Body of pancreas (tissue), 4 donors: ENCODE measurements at places on chromosomes 7 and 10. TPM values are rescaled to one million over a fixed set of nuclear protein-coding genes. Genes with fewer than 3 reads are reported as not detected.

DNA sequence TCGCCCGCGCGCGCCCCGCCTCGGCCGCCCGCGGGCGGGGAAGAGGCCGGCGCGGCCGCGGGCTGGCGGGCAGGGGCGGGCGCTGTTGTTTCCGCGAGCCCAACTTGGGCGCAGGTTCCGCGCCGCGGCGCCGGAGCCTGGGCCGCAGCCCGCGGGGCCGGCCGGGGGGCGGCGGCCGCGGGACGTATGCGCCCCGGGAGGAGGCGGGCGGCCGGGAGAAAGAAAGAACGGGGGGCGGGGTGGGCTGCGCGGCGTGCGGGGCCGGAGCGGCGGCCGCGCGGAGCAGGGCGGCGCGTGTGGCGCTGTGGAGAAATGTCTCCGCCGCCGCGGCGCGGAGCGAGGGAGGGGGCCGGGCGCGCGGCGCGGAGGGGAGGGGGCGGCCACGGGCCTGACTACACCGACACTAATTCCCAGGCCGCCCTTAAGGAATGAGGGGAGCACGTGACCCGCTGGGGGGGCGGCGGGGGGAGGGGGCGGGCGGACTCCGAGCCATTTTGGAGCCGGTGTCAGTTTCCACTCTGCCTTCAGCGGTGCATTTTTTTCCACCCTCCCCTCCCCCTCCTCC is at the start of gene BMI1:
Gene BMI1 (plus strand): TSS at position 509 of the 565 bp plus-strand sequence. CDS start 5,351 bp downstream, outside the sequence.
- DNase-seq: peak; percentile 78

DNA sequence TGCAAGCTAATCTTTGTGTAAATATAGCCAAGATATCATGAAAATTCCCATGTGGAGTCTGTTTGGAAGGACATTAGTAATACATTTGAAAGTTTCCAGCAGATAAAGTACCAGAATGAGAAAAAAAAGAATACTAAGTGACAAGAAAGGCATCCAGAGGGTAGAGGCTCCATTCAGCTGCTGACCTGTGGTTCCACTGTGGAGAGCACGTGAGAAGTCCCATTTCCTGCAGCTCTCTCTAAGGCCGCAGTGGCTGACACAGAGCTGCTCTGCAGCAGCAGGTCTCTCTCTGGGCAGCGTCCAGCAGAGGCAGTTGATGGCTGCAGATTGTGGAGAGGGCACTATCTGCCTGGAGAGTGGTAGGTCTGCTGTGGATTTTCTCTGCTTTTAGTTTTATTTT is 100.1 kb upstream of the TMEM72 start:
- DNase-seq: peak; percentile 53

DNA sequence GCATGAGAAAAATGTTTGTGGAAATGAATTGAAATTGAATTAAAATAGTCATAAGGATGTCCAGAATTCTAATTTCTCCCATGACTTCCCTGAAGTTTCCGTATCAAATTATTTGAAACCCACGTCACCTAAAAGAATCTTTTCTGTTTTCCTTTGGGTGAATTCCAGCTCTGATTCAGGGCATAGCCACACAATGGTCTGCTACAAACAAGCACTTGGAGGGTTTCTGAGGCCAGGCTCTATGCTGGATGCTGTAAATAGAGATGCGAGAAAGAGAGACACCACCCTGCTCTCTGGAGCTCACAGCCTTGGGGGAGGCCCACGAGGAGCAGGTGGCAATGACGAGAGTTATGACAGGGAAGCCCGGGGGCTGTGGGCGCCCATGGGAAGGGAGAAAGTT is 33.6 kb downstream of the GHRHR start:
- DNase-seq: no peak

- DNase-seq: no peak
Measured at GRCh38 chr10:103049237-103049636, 131.1 kb downstream of the CNNM2 start.

- no peak for DNase-seq
Measured at GRCh38 chr7:124411796-124412195, 353.8 kb downstream of the GPR37 start.

DNA sequence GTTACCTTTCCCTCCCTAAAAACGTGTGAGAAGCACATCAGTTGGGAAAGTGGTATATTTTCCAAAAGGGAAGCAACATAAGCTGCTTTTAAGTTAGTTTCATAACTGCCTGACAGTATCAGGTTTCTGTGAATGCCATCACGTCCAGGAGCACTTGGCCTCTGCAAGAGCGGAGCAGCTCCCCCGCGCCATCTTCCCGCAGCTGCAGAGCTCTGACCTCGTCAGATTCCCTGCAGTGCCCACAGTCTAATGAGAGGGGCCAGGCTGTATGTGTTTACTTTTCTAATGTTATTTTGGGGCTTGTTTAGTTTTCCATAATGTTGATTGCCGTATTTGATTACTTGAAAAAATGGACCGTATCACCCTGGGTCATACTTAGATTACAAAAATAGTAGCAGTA is 74.2 kb downstream of the MGMT start:
- DNase-seq: no peak

GRCh38 chr7:94436700-94437099 is 42.0 kb downstream of the COL1A2 start:
- DNase-seq: no peak

- no peak for DNase-seq
Measured at GRCh38 chr7:132343199-132343598, 233.1 kb downstream of the PLXNA4 start.

DNA sequence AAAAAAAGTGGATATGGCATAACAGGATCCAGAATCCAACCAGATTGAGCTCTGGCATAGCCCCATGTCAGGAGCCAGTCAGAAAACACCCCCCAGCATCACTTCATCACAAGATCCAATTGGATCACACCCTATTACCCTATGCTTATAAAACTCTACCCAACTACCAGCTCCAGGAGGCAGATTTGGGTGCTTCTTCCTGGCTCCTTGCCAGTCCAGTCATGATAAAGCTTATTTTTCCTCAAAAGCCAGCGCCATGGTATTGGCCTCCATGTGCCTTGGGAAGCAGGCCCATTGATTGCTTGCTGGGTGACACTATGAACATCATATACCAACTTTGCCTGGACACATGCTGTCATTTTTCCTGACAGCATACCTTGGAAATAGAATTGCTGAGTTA is 281.4 kb upstream of the MKLN1 start:
- DNase-seq: no peak

DNA sequence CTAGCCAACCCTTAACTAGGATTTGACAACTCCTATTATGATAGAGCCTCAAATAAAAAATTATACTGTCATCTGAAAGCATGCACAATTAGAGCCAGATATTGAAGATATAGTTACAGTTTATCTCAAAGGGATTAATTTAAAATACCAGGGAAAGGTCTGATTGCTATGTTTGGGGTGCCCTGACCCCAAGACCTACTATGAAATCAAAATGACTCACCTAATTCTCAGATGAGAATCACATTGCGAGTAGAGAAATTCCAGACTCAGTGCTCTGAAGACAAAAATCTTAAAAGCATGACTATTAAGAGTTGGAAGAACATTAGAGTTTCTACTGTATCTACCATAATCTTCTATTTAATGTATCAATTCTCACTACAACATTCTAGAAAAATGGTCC is 297.1 kb downstream of the AHR start:
- DNase-seq: no peak

DNA sequence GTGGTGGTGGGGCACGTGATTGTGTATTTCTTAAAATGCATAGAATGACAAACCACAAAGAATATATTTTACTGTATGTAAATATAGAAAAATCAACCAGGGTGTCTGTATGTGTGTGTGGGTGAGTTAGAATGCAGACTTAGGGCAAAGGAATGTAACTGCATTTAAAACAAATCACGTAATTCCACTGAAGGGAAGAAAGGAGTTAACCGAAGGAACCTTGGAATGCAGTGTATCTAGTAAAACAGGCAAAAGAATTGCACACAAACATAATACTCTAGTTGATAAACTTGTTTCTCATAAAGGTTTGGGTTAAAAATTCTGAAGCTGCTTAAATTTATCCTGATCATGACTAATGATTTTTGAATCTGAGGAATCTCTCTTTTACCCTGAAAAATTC is 134.9 kb downstream of the ADRA2A start:
- DNase-seq: no peak

GRCh38 chr10:5108658-5109416 is 14.6 kb downstream of the AKR1C3 start:
- DNase-seq: no peak

GRCh38 chr10:19925064-19925463 is 108.8 kb downstream of the PLXDC2 start:
- no peak for DNase-seq

- DNase-seq: peak; percentile 78
Measured at GRCh38 chr10:80535671-80536360, 1.9 kb upstream of the SH2D4B start.

DNA sequence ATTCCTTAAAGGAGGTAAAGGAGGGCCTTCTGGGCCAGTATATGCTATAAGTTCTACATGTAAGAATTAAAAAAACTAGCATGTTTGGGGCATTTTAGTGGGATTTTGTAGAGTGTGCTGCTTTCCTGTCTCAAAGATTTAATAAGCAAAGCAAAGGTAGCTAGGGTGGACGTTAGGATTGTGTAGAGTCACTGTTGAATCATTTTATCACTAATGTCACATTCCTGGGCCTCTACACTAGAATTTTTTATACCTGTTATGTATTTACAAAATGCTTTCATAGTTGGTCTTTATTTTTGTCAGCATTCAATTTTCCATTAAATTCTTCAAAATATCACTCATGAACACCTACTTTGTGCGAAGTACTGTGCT is 139.4 kb upstream of the PHYHIPL start:
- DNase-seq: no peak

DNA sequence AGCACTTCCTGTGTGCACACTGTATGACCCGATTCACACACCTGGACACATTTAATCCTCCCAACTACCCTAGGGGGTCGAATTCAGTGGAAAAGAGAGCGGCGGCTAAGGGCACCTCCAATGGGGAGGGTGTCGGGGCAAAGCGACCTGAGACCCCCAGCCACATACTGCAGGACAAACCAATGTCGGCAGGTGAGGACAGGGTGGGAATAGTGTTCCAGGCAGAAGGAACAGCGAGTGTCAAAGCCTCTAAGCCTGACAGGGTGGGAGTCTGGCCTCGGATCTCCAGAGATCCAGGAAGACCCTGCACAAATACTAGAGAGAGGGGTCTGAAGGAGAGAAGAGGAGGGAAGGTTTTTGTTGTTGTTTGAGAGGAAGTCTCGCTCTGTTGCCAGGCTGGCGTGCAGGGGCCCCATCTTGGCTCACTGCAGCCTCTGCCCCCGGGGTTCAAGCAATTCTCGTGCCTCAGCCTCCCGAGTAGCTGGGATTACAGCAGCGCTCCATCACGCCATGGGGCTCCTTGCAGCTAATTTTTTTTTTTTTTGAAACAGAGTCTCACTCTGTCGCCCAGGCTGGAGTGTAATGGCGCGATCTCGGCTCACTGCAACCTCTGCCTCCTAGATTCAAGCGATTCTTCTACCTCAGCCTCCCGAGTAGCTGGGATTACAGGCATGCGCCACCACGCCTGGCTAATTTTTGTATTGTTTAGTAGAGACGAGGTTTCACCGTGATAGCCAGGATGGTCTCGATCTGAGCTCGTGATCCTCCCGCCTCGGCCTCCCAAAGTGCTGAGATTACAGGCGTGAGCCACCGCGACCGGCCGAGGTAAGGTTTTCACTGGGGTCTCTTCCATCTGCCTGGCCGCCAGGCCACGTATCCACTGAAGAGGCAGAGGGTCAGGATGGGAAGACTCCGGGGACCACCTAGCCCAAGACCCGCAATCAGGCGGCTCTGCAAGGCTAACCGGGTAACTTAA is 1.2 kb upstream of the ARPC1B start:
- no peak for DNase-seq

- no peak for DNase-seq
Measured at GRCh38 chr10:79017882-79018520, 50.8 kb upstream of the ZMIZ1 start.

- DNase-seq: no peak
Measured at GRCh38 chr10:31701546-31701945, 227.1 kb downstream of the ARHGAP12 start.

GRCh38 chr10:6574664-6575176 is 5.4 kb downstream of the PRKCQ start:
- no peak for DNase-seq

- DNase-seq: peak; percentile 36
Measured at GRCh38 chr10:34933676-34934075, 118.6 kb upstream of the PARD3 start.

DNA sequence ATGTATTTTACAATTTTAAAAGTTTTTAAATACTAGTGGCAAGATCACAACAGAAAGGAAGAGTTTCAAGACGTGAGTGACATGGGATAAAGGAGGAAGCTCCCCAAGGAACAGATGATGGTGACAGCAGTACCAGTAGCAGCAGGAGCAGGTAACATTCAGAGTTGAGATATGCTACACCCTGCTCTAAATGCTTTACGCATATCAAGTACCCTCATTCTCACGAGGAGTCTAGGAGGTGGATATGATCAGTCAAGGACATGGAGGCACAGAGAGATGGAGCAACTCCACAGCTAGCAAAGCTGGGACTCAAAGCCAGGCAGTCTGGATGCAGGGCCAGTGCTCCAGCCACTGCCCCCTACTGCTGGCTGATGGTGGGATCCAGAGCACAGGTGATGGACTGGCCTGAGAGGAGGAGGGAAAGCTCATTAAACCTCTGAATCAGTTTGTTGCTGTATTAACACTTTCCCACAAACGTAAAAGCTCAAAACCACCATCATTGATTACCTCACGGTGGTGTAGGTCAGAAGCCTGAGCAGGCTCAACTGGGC is 17.5 kb downstream of the RP9 start:
- no peak for DNase-seq

DNA sequence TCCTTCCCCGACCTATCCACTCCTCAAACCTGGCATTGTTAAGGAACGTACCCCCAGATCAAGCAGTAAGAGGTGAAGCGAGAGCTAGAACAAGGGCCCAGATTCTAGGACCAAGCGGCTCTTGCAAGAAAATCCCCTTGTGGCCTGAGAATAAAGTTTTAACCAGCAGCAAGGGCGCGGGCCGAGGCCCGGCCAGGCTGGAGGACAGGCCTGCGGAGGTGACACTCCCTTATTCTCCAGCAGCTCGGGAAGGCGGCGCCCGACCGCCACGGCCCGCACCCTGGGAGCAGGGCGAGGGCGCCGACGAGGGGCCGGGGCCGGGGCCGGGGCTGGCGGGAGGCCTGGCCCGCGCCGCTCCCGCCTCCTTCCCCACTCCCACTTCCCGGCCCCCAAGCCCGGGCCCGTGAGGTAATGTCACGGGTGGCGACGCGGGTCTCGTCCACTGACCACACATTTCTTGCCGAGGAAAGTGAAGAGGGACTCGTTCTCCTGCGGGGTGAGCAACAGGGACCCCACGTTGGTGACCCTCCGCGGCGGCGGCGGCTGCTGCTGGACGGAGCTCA is 551 bp downstream of the WASL start:
- DNase-seq: peak; percentile 48

The ZNF485 gene
- 9.6 TPM for total RNA-seq

The PRPS1L1 gene
- not detected for total RNA-seq

The ELFN1 gene
- total RNA-seq: 1.3 TPM

The ELN gene
- total RNA-seq: 131 TPM

The STK32C gene
- 0.78 TPM for total RNA-seq

The ZNF680 gene
- total RNA-seq: 23.7 TPM

The RBP3 gene
- total RNA-seq: not detected

The PIP gene
- total RNA-seq: not detected

The SEC31B gene
- 6.5 TPM for total RNA-seq

The TRDMT1 gene
- total RNA-seq: 7.5 TPM

The PLEKHA8 gene
- 8.2 TPM for total RNA-seq
